DMS79 treated with DMSO at 0.1 percent for 48 hours (cell line): ENCODE measurements at places on chromosomes 3 and 15.

DNA sequence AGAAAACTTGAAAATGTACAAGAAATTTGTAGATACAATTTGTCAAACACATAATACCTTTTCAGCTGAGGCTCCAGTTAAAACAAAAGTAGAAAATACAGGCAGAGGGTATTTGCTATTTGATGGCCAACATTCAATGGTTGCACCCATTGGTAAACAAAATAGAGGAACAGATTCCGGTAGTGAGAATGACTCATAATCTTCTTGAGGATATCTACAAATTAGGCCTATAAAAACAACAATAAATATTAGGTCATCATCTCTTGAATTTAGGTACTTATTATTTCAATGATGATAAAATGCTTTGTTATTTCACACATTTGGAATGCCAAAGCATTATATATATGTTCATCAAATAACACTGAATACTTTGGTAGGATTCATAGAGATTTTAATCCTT is 53.4 kb downstream of the DENND4A start:
- DNase-seq: no peak

- DNase-seq: no peak
Observed at GRCh38 chr3:159586571-159587202, 401.9 kb upstream of the IL12A start.

GRCh38 chr3:139906418-139906817 is 28.6 kb upstream of the CLSTN2 start:
- DNase-seq: no peak

DNA sequence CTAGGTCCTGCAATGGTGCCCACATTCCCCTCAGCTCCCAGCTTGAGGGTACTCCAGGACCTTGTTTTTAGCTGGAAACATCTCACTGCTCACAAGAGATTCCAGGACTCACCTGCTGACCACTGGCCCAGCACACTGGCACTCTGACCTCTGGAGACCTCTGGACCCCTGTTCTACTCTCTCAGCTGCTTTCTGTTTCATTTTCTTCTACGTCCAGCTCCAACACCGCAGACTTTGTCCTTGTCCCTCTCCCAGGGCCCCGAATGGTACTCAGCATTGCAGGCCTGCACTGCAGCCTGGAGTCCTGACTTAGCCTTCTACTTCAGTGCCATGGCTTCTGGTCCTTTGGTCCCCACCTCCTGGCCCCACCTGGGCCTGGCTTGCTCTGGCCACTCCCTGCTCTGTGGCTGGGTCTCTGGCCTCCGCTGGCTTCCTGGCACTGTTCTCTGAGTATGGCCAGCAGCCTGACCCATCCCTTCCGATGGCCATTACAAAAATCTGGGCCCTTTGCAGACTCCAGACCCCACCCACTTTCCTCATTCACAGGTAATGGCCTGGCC is 27.9 kb downstream of the KY start:
- no peak for DNase-seq

DNA sequence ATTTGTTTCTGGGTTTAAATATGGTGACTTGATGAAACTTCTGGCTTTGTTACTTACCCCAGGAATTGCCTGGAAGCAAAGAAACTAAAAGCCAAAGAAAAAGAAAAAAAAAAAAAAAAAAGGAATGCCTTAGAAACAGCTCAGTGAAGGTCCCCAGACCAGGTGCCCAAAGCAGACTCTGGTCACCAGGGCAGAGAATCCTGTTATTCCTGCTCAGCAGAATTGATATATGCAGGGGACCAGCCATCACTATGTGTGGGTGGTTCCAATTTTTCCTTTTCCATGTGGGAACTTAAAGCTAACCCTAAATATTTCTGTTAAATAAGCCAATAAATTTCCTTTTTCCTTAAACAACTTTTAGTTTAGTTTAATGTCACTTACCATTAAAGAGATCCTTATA is 100.8 kb upstream of the TPRG1 start:
- DNase-seq: no peak

DNA sequence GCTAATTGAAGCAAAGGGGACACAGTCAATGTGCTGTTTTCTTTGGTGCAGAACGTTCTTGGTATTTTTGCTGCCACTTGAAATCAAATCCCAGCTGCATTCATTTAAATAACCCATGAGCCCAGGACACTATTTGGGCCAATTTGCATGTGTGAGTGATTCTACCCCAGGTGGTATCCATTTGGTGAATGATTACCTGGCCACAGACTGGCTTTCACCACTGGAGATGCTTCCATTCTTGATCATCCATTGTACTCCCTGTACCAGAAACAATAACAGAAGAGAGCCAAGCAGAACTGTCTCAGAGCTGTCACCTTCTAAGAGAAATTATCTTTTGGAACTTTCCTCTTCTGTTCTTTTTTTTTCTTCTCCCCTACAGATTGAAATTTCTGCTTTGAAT is 139.7 kb upstream of the RARB start:
- DNase-seq: peak; percentile 3

DNA sequence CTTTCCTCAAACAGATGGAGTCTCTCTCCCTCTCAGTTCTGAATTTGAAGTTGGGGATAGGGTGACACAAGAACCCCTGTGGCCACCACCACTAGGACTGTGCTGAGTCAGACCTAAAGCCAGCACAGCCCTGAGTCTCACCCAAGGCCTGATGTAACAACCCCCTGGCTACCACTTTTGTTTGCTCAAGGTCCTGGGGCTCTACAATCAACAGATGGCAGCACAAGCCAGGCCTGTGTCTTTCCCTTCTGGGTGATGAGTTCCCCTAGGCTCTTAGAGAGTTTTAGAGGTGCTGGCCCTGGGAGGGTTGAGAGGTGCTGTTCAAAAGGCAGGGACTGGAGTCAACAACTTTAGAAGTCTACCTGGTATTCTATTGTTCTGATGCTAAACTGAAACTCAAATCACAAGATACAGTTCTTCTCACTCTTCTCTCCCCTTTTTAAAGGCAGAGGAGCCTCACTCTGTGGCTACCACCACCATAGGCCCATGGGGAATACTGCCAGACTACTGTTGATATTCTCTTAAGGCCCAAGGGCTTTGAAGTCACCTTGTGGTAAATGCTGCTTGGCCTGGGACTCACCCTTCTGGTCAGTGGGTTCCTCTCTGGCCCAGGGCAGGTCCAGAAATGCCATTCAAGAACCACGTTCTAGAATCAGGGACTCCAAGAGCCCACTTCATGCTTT is 6.5 kb downstream of the OR5K4 start:
- no peak for DNase-seq

DNA sequence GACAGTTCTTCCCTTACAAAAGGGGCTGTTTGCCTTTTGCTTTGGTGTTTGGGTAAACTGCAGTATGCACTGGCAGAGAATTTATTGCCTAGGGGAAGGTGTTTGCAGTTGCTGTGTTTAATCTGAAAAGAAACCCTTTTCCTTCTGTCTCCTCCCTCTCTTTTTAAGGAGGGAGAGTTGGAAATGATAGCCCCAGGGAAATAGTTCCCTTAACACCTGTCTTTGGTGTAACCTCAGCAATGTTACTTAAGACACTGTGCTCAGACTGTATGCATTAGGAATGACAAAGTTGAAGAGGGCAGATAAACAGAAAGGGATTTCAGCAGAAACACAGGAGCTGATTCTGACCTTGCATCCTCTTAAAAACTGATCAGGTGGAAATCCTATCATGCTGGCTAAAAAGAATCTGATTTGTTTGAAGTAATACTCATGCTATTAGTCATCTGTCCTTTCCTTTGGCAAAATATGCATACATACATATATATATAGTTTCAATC is 125.4 kb downstream of the TP63 start:
- DNase-seq: no peak

DNA sequence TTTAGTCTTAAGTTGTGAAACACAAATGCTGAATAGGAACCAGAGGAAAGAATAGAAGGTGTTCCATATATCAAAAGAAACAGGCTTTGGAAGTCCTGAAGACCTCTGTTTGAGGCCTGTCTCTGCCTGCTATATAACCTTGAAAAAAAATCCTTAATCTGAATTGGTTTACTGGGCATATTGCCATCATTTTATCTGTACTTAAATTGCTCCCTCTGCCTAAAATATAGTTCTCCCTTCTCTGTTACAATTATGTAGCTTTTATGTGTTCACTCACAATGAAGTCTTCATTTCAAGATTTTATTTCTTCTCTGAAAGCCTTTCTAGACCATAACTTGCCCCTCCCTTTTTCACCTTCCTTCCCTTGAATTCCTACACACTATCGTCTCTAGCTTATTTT is 21.2 kb downstream of the ARL13B start:
- DNase-seq: no peak

- no peak for DNase-seq
Observed at GRCh38 chr3:61893840-61894566, 332.6 kb downstream of the PTPRG start.

- no peak for DNase-seq
Observed at GRCh38 chr15:94086341-94086740, 145.0 kb upstream of the MCTP2 start.
